CD4-positive, alpha-beta T cell treated with Interleukin-4 for 4 hours (primary cell): ENCODE measurements at places on chromosomes 3 and 15.

- no peak for DNase-seq
Measured at GRCh38 chr3:41075975-41076374, 123.3 kb upstream of the CTNNB1 start.

GRCh38 chr15:101264011-101264410 lies 12.2 kb upstream of the CHSY1 start:
- DNase-seq: no peak

DNA sequence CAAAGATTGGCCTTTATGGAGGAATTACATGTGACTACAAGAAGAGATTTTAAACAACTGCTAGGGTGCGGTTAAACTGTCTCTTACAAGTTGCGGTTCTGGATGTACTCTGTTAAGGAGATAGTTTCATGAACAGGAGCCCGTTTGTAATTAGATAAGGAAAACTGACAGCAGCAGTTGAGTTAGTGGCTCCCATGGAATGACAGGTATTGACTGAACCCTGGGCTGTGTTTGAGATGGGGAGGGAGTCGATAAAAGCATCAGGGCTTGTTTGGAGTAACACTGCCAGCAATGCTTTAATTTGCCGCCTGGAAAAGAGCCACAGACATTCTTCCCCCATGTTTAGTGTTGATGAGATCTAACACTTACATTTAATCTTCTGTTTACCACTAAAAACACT lies 139.9 kb downstream of the ROBO2 start:
- no peak for DNase-seq

DNA sequence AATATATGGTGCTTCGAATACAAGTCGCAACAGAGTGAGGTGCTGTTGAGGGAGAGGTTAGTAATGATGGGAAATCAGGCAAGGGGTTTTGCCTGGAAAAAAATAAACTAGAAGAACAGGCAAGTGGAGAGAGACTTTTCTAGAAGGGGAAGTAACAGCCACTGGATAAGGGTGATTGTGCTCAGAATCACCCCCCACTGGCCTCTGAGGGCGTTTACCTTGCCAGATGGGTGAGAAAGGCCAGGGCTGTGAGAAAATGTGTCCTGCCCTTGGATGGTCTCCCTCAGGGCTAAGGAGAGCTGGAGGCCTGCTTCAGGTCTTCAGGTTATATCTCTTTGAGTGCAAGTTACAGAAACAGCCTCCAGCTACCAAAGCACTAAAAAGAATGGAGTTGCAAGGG lies 151.8 kb downstream of the MEX3B start:
- no peak for DNase-seq

DNA sequence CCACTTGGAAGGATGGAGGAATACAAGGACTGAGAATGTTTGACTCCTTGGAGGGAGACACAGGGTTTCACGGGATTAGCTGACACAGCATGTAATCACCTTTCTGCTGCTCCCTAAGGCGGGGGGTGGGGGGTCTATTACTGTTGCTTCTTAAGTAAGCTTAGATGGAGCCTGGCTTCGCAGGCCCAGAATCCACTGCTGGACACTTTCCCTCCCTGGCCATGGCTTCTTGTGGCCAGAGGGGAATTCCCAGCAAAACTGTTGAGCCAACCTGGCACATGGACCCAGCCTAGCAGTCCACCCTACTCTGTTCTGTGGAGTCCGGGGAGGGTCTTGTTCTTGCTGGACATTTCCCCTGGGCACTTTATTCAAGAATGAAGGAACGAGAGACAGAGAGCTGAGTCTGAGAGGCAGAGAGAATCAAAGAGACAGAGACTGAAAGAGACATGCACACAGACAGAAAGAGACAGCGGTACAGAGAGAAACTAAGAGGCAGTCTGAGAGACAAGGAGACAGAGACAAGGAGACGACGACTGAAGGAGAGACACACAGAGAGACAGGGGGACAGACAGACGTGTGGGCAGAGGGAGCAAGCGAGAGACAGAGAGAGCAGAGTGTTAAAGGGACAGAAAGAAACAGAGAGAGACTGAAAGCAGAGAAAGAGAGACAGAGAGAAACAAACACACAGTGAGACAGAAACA lies 55.6 kb upstream of the DLG1 start:
- DNase-seq: no peak

- DNase-seq: no peak
Measured at GRCh38 chr3:99878005-99878404, 60.3 kb downstream of the CMSS1 start.

GRCh38 chr3:32325201-32325600 lies 66.5 kb upstream of the CMTM7 start:
- DNase-seq: no peak

DNA sequence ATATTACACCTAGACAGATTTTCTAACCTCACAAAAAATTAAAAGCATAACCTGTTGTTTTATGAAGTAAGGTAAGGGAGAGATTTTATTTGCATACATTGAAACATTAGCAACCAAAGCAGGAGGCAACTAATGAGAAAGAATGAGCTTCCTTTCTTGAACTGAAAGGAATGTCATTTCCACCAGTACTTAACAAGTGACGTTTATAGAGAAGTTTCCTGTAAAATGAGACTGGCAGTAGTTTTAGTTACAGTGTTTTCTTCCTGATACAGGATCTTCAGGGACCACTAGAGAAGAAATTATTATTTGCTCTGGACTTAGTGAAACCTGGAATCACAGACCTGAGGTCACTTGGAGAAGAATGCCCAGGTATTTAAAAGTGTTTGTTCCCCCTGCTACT lies 27.4 kb upstream of the FRMD5 start:
- no peak for DNase-seq

GRCh38 chr15:61916104-61916503 lies 144.1 kb downstream of the VPS13C start:
- DNase-seq: no peak

DNA sequence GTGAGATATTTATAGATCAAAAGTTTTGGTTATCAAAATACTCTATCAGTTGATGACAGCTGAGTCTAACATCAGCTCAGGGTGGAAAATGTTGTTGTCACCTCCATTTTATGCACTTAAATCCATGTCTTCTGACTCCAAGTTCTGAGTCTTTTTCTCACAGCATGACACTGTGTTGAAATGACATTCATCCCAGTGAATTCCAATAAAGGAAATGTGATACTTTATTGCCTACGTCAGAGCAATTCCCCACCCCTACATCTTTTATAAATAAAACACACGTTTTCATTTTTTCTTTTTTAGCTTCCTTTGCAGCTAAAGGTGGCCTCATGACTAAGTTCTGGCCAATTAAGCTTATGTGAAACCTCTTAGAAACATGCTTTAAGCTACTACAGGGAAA lies 10.7 kb downstream of the DRD3 start:
- no peak for DNase-seq

- peak; percentile 27 for DNase-seq
Measured at GRCh38 chr3:158532099-158532734, 38.8 kb upstream of the MLF1 start.

DNA sequence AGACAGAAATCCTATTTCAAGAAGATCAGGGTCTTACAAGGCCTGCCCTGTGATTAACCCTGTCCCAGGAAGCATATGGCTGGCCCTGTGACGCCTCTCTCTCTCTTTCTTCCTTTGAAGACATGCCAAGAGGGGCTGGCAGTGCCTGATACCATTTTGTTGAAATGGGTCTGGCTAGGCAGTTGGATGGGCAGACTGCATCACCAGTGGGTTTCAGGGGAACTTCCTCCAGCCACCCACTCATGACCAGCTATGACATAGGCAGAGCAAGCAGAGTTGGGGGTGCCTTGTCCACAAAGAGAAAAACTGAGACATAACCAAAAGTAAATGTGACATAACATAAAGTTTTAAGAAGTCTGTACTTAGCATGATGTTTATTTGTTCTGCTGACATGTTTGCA lies 31.4 kb upstream of the MANF start:
- no peak for DNase-seq

DNA sequence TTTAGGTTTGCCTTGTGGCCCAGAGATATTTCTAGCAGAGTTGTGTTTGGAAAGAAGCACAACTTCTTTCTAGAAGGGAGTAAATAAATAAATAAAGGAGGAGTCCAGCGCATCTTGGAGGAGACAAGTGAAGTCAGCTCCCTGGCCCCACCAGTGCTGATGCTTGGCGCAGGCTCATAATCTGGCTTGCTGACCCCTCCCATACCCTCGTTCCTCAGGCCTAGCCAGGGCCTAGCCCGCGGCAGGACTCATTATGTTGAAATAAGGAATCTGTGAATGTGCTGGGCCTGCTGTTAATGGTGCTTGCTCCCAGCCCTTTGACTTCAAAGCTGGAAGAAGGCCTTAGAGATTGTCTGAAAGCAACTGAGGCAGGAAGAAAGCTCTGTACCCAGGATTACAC lies 3.1 kb downstream of the ZNF710 start:
- no peak for DNase-seq

GRCh38 chr3:179256813-179257212 lies 5.9 kb upstream of the KCNMB3 start:
- DNase-seq: no peak

GRCh38 chr3:132645058-132645457 lies 14.6 kb downstream of the ACAD11 start:
- no peak for DNase-seq

DNA sequence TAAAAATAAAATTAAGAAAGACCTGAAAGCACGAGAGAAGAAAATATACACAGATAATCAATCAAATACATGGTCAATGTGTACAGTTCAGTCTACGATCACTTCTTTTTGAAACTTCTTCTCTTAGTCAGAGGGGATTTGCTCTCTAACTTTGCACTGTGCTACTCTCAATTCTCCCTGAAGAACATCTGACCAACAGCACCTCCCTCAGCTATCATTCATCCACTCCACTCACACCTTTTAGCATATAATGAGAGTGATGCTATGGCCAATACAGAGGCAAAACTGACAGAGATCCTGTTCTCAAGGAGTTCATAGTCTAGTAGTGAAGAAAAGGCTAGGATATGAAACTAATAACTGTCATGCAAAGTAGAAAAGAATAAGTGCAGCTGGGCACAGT lies 45.9 kb downstream of the P3H2 start:
- no peak for DNase-seq

DNA sequence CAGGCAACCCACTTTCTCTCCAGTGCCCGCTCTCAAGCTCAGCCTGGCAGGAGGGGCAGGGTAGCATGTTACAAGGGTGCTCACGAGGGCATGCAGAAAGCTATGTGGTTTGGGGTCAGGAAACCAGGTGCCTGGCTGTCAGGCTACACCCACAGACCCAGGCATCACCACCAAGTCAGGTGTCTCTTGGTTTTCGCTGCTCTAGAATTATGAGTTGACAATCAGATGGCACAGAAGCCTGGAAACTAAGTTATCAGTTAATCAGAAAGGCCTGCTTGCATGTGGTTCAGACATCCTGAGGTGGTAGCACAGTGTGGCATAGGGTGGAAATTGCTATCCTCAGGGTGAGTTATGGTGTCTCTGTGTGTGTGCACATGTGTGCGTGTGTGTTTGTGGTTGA lies 16.2 kb upstream of the CCR9 start:
- DNase-seq: peak; percentile 84

DNA sequence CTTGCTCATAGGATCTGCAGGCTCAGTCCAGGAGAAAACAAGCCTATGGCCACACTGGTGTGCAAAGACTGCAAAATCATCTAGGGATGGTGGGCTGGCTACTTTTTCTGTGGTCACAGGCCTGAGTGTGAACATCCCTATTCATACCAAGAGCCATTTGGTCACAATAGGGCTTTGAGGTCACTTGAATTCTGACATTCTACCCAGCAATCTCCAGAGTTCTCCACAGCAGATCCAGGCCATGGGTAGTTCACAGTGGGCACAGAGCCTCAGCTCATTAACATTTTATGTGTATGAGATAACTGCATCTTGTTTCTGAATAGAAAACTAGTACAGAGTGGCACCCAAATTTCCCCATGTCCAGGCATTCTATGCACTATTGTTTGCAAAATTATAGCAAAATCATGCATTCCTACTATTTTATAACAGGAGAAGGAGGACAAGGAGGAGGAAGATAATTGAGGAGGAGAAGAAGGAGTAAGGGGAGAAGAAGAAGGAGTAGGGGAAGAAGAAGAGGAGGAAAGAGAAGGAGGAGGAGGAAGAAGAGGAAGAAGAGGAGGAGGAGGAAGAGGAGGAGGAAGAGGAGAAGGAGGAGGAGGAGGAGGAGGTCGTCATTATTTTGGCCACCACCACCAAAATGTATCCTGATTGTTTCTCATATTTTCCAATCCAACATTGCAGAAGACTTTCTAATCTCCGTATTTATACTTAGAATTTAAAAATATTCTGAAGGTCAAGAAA lies 129.0 kb downstream of the SEMA6D start:
- no peak for DNase-seq

DNA sequence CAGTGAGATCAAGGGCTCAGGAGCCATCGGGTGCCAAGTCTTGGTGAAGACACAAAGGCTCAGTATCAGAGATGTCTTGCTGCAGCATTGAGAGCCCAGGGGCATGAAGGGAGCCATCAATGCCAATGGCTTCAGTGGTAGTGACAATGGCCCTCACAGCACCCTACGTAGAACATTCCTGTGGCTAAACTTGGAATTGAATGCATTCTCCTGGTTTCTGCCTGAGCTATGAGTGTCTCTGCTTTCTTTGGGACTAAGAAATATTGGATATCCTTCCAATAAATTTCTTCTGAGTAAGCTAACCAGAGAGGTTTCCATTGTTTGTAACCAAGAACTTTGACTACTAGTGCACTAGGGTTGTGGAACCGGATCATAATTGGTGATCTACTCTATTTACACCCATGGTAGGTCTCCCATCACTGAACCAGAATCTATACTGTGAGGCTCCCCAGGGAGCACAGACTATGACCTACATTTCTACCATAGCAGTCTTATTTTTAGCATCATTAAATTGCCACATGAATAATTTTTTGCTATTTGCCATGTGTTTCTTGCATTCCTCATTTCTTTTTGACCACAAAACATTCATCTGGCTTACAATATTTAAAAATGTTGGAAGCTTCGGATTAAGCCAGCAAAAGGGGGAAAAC lies 31.6 kb upstream of the PDZRN3 start:
- DNase-seq: no peak

DNA sequence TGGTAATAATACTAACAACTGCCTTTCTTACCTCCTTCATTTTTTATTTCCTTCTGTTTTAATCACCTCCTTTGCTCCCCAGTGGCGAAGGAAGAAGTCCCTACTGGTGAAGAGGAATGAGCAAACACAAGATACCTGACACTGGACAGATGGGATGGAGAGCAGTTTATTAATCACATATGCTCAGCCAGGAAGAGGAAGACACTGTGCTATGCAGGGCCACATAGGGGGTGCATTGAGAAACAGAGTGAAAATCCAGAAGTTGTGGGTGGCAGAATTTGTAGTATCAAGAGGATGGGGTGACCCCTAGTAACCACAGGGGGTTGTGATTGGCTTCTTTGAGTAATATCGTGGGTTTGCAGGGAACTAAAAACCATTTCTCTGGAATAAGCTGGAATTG lies 1041.9 kb downstream of the OTOL1 start:
- DNase-seq: no peak

DNA sequence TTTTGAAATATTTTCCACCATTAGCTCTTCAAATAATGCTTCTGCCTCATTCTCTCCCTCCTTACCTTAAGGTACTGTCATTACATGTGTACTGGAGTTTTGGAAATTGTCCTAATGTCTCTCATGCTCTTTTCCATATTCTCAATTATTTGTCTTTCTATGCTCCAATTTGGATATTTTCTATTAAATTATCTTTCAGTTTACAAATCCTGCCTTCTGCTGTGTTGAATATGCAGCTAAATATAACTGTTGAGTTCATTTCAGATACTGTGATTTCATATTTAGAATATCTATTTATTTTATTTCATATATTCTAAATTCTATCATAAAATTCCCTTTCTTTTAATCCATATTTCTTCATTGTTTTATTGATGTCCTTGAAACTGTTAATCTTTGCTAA lies 388.0 kb upstream of the CDIN1 start:
- no peak for DNase-seq

- DNase-seq: no peak
Measured at GRCh38 chr3:184600685-184601377, 39.2 kb downstream of the EPHB3 start.
